Sigmoid colon (tissue), 7 donors: ENCODE measurements at places on chromosomes 6 and 20. TPM values are rescaled to one million over a fixed set of nuclear protein-coding genes. Genes with fewer than 3 reads are reported as not detected.

DNA sequence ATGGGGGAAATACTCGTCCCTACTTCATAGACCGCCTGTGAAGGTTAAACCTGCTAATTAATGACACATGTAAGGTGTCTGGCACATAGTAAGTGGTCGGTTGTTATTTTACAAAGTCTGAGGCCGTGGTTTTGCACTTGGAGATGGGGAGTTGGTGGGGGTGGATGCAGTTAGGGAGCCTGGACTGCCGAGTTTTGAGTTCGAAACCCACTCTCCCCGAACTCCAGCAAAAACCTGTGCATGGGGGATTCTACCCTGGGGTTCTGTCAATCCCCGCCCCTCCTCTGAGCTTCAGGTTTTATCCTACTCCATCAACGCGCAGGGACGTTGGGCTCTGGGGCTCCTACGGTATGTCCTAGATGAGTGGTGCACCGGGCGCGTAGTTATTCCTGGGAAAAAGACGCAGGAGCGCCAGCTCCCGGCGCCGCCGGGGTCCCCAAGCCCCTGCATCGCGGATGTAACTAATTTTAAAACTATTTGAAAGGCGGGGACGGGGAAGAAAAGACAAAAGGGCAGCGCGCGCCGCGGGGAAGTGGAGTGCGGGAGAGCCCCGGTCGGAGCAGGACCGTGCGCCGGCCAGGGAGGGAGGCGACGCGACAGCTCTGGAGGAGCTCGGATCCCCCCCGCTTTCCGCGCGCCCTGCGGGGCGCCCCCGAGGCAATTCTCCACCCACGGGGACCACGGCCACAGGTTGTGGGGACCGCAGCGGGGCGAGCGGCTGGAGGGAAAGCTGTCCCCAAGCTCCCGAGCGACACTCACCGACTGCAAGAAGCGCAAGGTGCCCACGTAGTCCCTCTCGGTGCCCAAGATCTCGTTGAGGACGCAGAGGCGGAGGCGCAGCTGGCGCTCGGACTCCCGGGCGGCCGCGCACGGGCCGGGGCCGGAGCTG, 672 bp downstream of the PREX1 start:
- H3K36me3 ChIP-seq = no peaks in the 10 kb centered on the region
- H3K27ac ChIP-seq = peak overlapping the region; percentile 60
- peaks cover 21% of the 10 kb centered on the region for H3K27me3 ChIP-seq
- H3K4me1 ChIP-seq = peaks cover 9% of the 10 kb centered on the region
- DNase-seq = no peak
- H3K4me3 ChIP-seq = peak overlapping the region; percentile 58

GRCh38 chr20:17895641-17896171, 72.9 kb downstream of the SNX5 start:
- H3K4me3 ChIP-seq = peak overlapping the region; percentile 39
- H3K4me1 ChIP-seq = peaks cover 13% of the 10 kb centered on the region
- no peaks in the 10 kb centered on the region for H3K36me3 ChIP-seq
- no peaks in the 10 kb centered on the region for H3K27me3 ChIP-seq
- H3K27ac ChIP-seq = peak overlapping the region; percentile 77

DNA sequence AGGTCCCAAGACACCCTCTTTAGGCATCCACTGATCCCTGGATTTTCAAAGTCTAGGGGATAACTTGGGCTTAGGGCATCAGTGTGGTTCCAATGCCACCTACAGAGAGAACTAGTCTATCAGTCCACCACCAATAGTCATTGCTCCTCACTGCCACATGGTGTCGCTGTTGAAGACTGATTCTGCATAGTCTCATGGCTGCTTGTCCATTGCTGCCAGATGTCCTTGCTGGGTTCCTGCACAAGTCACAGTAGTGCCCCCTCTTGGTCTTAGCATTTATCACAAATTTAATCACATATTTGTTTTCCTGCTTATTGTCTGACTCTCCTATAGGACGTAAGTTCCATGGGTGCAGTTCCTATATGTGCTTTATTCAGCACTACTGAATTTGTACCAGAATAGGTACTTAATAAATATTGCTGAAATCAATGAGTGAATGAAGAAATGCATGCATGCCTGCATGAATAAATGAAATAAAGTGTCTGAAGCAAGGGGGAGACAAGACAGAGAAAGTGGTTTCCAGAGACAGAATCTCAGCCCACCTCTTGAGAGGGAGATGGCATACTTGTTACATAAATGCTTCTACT, 45.9 kb upstream of the RALY start:
- no peaks in the 10 kb centered on the region for H3K4me1 ChIP-seq
- H3K27me3 ChIP-seq = no peaks in the 10 kb centered on the region
- no peak overlapping the region for H3K4me3 ChIP-seq
- no peak overlapping the region for H3K27ac ChIP-seq

The CBLN4 gene
- total RNA-seq = not detected

The TAGAP gene
- total RNA-seq = 1.6 TPM

The SNAI1 gene
- 1.9 TPM for total RNA-seq

GRCh38 chr20:24027229-24027628, 38.6 kb upstream of the GGTLC1 start:
- H3K4me3 ChIP-seq = no peak overlapping the region
- DNase-seq = peak; percentile 74
- no peaks in the 10 kb centered on the region for H3K27me3 ChIP-seq
- H3K27ac ChIP-seq = no peak overlapping the region

The TRIM15 gene
- total RNA-seq = not detected

GRCh38 chr6:8389036-8389818, 46.1 kb downstream of the SLC35B3 start:
- no peaks in the 10 kb centered on the region for H3K27me3 ChIP-seq
- H3K4me1 ChIP-seq = no peaks in the 10 kb centered on the region
- DNase-seq = no peak
- no peak overlapping the region for H3K4me3 ChIP-seq
- H3K36me3 ChIP-seq = no peaks in the 10 kb centered on the region
- no peak overlapping the region for H3K27ac ChIP-seq

GRCh38 chr20:47985092-47985850, 200.0 kb upstream of the SULF2 start:
- no peak overlapping the region for H3K4me3 ChIP-seq
- DNase-seq = no peak
- no peaks in the 10 kb centered on the region for H3K27me3 ChIP-seq

DNA sequence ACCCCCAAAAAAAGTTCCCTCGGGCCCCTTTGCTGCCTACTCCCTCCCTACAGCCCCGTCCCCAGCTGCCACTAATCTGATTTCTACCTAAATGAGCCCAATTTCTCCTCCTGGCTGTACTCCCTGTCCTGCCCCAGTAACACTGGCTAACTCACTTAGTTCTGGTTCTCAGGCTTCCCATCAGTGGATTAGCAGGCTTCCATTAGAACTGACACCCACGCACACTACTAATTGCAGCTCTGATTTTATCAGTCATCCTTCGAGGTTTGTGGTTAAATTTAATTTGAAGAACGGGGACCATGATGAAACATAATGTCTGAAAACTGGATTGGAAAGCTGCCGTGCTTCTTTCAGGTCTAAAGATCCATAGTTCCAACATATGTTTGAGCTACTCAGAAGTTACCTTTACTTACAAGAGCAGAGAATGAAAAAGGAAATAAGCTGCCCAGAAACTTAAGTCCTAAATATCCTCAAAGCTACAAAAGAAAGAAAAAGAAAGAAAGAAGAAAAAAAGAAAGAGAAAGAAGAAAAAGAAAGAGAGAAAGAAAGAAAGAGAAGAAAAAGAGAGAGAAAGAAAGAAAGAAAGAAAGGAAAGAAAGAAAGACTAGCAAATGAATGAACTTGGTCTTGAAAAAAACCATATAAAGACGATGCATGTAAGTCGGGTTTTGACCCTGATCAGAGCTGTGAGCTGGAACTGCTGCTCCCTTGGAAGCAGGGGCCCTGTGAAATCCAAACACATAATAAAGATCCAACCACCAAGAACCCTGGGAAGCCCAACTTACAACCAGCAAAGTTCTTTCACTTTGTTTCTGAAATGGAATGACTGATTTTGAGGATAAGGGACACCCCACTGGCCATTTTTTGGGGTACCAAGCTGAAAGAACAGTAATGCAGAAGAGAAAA, 51.7 kb downstream of the CNKSR3 start:
- H3K27me3 ChIP-seq = no peaks in the 10 kb centered on the region
- H3K36me3 ChIP-seq = no peaks in the 10 kb centered on the region
- no peak for DNase-seq

The NMBR gene
- not detected for total RNA-seq

The CYP39A1 gene
- total RNA-seq = 1.8 TPM

- no peak overlapping the region for H3K27ac ChIP-seq
- H3K4me3 ChIP-seq = no peak overlapping the region
- H3K36me3 ChIP-seq = no peaks in the 10 kb centered on the region
These were observed 154.7 kb downstream of the PHF3 start for GRCh38 chr6:63790334-63790733.

DNA sequence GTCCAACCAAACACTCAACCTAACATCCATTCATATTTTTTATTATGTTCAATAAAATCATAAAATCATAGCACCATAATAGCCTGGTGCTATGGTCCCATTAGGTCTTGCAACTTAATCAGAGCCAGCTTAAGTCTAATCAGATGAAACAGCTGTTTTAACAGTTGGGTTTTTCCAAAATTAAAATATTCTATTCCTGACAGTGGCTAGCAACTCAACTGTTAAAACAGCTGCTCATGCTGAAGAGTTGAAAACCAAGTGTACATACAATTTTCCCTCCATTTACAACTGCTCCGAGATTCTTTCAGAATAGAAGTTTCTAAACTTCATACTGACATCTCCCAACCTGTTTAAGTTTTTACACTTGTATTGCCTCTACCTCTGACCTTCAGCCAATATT, 89.5 kb downstream of the UBE3D start:
- no peaks in the 10 kb centered on the region for H3K36me3 ChIP-seq
- no peak for DNase-seq
- no peaks in the 10 kb centered on the region for H3K27me3 ChIP-seq
- H3K4me3 ChIP-seq = no peak overlapping the region

DNA sequence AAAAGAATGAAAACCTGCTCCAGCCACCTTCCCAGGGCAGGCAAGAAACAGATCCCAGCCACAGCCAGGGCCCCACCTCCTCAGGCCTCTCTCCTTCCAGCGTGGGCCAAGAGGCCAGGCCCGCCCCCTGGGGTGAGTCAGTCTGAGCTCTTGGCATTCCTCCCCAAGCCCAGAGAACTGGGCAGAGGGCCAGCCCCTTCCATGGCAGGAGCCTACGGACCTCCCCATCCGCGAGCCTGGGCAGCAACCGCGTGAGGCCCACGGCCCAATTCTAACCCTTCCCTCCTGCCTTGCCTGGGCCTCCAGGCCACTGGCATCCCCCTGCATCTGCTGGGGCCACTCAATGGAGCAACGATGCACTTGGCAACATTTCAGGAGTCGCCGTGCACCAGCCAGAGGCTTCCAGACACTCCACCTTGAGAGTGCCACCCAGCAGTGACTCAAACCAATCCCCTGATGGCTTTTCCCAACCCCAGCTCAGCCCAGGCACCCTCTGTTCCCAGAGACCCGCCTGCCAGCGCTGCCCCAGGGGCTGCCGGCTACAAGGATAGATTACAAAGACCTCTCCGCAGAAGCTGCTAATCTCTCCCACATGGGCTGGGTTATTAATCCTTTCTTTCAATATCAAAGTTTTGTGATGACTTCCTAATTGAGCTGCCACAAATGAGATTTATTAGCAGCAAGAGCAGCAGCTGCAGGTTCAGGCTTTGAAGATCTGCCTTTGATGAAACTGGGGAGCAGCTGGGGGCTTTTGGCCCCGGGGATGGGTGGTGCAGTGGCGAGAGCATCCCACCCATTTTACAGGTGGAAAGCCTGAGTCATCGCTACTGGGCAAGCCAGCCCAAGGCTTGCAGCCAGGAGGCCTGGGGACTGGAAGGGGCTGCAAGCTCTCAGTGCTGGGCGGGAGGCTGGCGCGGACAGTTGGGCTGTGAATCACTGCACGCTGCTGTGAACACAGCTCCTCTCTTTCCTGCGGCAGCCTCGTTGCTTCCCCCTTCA, 85.7 kb downstream of the NFATC2 start:
- DNase-seq = peak; percentile 98
- H3K27me3 ChIP-seq = no peaks in the 10 kb centered on the region
- H3K36me3 ChIP-seq = no peaks in the 10 kb centered on the region
- H3K4me1 ChIP-seq = no peaks in the 10 kb centered on the region
- peak overlapping the region; percentile 82 for H3K27ac ChIP-seq
- H3K4me3 ChIP-seq = no peak overlapping the region

- no peaks in the 10 kb centered on the region for H3K36me3 ChIP-seq
- DNase-seq = no peak
These were observed 9.7 kb upstream of the ARHGAP18 start for GRCh38 chr6:129719692-129720091.

- no peak overlapping the region for H3K27ac ChIP-seq
- H3K4me1 ChIP-seq = no peaks in the 10 kb centered on the region
- H3K36me3 ChIP-seq = no peaks in the 10 kb centered on the region
- DNase-seq = no peak
These were observed 56.1 kb upstream of the B3GAT2 start for GRCh38 chr6:71012866-71013469.

- H3K27me3 ChIP-seq = no peaks in the 10 kb centered on the region
- H3K36me3 ChIP-seq = no peaks in the 10 kb centered on the region
- peaks cover 29% of the 10 kb centered on the region for H3K4me1 ChIP-seq
These were observed at the start of gene CPNE5 for GRCh38 chr6:36838896-36839748. Gene CPNE5 (minus strand): TSS chr6:36839444. CDS start chr6:36839377, 67 bp downstream.

- no peak overlapping the region for H3K27ac ChIP-seq
- H3K4me3 ChIP-seq = no peak overlapping the region
- peaks cover 62% of the 10 kb centered on the region for H3K27me3 ChIP-seq
- H3K36me3 ChIP-seq = no peaks in the 10 kb centered on the region
- peaks cover 9% of the 10 kb centered on the region for H3K4me1 ChIP-seq
- no peak for DNase-seq
These were observed 32.4 kb downstream of the CPXM1 start for GRCh38 chr20:2767768-2768631.

DNA sequence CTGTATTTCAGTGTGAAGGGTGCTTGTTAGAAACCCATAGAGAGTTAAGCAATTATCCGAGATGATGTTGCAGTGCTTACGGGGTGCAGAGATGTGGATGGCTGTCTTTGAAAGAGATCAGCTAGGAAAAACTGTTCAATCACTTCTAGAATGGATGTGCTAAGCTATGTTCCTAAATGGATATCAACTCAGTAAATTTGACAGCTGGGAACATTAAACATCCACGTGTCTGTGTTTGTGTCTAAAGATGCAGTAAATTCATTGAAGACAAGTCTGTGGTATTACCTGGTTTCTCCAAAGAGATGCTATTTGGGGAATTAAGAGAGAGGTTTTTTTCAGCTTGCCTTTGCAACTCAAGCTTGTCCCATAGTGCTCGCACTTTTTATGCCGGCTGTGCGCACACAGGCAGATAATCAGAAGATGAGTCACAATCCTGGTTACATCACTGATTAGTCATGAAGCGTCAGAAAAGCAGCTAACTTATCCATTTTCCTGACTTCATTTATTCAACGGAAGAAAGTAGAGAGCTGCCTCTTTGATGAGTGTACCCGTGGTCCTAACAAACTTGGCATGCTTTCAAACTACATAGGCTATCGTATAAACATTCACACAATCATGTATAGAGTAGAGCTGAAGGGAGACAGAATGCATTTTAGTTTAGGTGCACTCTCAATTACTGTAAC, 691.7 kb upstream of the SLC35B3 start:
- H3K4me3 ChIP-seq = no peak overlapping the region
- no peaks in the 10 kb centered on the region for H3K27me3 ChIP-seq
- no peak overlapping the region for H3K27ac ChIP-seq
- no peaks in the 10 kb centered on the region for H3K4me1 ChIP-seq

The ITPA gene
- total RNA-seq = 20.2 TPM

The PRSS35 gene
- not detected for total RNA-seq
